Stimulated activated naive B cell treated with anti-CD40 and anti-IgM and Interleukin-4, amounts not matched to agents 10 μg/mL and 1 μg/mL and 100 μg/mL, for 72 hours (primary cell): ENCODE measurements at places on chromosomes 5 and 9.

DNA sequence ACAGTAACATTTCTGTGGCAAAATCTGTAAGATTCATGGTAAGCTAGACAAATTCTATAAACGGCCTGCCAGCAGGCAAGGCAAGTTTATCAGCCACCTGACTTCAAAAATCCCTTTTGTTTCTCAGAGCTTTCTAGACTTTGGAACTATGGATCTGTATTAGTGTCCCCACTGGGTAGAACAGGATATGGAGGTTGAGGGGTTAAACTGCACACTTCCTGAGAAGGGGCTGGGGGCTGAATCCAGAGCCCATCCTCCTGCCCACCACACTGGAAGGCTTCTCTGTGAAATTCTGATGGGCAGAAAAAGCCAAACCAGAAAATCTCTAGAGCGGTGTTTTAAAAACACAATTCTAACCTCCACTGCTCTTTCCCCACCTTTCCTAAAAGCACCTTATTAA is 128.7 kb downstream of the ENTREP1 start:
- DNase-seq, result no peak

DNA sequence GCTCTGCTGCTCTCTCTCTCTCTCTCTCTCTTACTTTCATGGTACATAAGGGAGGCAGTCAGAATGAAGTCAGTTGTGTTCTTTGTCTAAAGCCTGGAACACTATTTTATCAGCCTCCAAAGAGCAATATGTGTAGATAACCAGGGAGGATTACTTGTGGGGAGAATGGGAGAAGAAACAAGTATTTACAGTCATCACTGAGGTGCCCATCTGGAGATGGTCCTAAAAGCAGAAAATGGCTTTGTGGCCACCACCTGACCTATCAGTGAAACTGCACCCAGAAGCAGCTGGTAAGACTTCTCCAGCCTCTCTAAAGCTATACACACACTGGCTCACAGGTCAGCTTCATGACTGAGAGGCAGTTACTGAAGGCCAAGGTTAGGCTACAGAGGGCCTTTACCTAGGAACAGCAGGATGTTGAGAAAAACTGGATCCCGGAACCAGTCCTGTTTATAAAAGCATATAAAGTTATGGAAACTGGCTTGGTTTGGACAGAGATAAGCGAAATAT is 75.1 kb downstream of the MRPS27 start:
- no peak for DNase-seq

DNA sequence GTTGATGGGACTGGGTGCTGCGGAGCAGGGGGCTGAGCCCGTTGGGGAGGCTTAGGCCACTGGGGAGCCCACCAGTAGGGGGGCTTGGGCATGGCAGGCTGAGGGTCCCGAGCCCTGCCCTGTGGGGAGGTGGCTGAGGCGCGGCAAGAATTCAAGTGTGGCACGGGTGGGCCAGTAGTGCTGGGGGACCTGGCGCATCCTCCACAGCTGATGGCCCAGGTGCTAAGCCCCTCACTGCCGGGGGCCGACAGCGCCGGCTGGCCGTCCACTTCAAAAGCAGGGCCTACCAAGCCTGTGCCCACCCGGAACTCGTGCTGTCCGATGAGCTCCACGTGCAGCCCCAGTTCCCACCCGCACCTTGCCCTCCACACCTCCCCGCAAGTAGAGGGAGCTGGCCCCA is 917.5 kb downstream of the TAF11L14 start:
- DNase-seq, result no peak

- DNase-seq, result no peak
Measured at GRCh38 chr5:112065781-112066180, 308.8 kb upstream of the NREP start.

GRCh38 chr9:130356033-130356432 is 88.7 kb upstream of the ASS1 start:
- DNase-seq, result no peak

DNA sequence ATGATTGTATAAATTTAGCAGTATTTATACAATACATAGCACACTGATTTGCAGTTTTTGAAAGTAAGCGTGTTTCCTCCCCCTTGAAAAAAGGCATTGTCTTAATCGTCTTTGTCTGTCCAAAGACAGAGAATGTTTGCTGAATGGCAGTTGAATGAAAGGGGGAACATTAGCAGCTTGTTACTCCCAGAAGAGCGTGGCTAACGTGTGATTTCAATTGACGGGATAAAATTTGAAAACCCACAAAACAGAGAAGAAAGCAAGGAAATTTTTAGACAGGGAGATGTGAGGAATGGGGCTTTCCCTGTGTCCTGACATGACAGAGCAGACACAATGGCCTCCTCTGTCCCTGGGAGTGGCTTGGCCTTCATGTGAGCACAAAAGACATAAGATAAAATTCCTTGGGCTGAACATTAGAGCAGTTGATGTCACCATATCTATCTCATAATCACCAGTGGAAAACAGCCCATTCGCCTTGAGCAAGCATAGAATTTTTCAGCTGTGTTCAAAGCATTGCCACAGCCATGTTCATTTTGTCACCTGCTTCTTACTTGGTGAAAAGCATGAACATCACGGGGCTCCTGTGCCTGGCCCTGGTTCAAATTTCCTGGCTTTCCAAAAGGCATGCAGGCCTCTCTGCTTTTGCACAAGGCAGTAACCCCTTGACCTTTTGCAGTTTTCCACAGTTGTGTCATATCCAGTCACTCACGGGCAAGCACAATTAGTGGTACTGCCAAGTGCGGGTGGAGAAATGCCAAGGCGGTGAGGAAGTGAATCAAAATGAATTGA is 126.9 kb downstream of the TLE1 start:
- no peak for DNase-seq

GRCh38 chr5:158020555-158021418 is 161.8 kb upstream of the CLINT1 start:
- no peak for DNase-seq
